Eye (tissue), 1 donor: ENCODE measurements at places on chromosomes 4 and X.

DNA sequence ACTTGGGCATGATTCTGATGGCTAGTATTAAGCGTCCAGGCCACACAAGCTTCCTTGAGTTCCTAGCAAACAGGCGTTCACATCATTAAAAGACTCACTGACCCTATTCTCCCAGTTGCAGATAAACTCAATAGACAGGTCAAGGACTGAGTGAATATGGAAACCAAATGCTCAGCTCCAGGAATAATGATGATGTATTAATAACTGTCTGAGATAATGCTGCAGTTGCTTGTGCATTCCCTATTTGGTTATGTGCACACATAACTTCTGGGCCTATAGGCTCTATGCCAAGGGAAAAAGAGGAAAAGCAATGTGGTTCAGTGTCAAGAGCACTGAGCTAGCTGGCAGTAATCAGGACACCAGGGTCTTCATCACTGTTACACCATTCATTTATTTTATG is 3.5 kb downstream of the RAB9B start:
- DNase-seq = peak; percentile 1

GRCh38 chr4:128384765-128385598 is 97.4 kb upstream of the PGRMC2 start:
- no peak for DNase-seq

DNA sequence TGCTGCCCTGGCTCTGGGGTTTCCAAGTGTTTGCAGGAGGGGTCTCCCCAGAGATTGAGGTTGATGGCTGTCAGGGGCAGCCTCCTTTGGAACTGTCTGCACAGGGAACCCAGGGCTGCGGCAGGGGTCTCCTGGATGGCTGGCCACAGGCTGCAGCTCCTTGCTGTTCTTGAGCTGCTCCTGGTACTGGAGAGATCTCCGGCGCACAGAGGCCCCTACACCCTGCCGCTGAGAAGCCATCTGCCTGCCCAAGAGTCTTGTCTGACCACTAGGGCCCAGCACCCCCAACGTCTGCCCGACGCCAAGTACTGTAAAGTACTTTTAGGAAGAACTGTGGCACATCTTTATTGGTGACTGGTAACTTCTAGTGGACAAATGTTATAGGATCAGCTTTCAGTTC is 13.5 kb downstream of the STIM2 start:
- no peak for DNase-seq

GRCh38 chr4:176302283-176303275 is 17.2 kb upstream of the SPCS3 start:
- no peak for DNase-seq

- DNase-seq = no peak
These were observed 319.1 kb downstream of the PCDH19 start for GRCh38 chrX:100090931-100091330.

- peak; percentile 22 for DNase-seq
These were observed 106.8 kb downstream of the FSTL5 start for GRCh38 chr4:162056990-162057389.

- no peak for DNase-seq
These were observed 378.6 kb upstream of the EPHA5 start for GRCh38 chr4:66048861-66049260.

DNA sequence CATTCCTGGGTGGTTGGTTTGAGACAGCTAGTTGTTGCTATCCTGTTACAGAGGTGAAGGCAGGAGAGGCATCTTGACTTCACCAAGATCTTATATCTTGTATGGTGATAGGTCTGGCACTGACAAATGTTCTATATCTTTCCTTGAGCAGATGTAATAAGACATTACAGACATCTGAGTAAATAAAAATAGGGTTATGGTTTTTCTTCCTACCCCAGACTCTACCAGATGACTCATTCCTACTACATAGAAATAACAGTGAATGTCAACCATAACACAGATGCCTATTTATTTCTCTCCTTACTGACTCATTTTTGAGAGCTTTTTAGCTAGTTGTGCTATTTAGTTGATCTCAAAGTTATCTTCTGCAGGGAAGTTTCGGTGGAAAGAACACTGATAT is 21.9 kb downstream of the HNRNPH2 start:
- no peak for DNase-seq

- no peak for DNase-seq
These were observed 66.9 kb upstream of the GRID2 start for GRCh38 chr4:92236877-92237276.

DNA sequence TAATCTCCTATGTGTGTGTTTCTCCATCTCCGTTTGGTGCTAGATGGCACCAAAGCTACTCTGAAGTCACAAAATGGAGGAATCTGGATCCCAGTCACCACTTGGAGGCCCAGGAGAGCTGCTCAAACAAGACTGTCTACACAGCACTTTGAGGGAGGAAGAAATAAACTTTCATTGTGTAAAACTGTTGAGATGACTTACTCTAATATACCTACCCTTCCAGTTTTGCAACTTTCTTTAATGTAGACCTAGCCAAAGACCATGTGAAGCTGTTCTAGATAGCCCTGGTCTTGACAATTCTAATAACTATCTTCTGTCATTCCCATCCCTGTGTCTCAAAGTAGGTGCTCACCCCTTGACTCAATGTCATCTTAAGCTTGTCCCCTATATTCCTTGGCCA is 52.8 kb upstream of the TAB3 start:
- DNase-seq = no peak

GRCh38 chrX:107750263-107750662 is 25.3 kb downstream of the TSC22D3 start:
- no peak for DNase-seq

- no peak for DNase-seq
These were observed 96.5 kb downstream of the SYTL5 start for GRCh38 chrX:38102875-38103274.

DNA sequence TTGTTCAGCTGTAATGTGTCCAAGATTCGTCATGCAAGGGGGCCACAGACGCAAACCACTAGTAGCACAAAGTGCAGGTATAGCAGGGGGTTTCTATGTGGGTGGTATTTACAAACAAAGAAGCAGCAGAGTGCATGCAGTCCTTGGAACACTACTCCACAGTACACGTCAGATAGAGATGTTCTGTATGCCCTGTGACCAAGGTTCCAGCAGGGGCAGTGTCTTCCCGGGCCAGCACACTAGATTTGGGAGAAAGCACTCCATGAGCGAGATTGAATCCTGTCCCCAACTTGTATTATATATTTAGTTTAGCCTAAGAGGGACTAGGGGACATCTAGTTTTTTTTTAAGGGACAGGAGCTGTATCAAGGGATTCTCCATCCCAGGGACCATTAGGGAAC is 54.4 kb upstream of the ESX1 start:
- no peak for DNase-seq

- peak; percentile 50 for DNase-seq
These were observed 54.1 kb downstream of the SRPX start for GRCh38 chrX:38166478-38167083.

- DNase-seq = no peak
These were observed 4.3 kb upstream of the MAP7D3 start for GRCh38 chrX:136255541-136255940.

DNA sequence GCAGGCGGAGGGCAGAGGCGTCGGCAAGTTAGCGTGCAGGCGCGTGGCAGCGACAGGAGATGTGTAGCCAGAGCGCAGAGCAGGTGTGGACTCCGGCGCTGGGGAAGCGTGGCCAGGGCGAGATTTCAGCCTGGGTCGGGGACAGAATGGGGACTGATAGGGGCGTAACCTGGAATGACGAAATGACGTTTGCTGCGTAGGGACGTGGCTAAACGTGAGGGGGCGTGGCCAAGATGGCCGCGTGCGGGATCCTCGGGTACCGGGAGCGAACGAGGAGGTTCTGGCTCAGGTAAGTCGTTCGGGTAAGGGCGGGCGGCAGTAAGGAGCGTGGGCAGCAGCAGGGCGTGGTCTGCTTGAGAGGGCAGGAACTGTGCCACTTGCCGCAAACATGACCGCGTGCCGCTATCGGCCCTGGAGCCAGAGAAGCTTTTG is 10.9 kb upstream of the CLTRN start:
- no peak for DNase-seq

GRCh38 chr4:77349796-77350195 is 192.8 kb downstream of the CCNG2 start:
- no peak for DNase-seq

- DNase-seq = no peak
These were observed 27.7 kb downstream of the FNIP2 start for GRCh38 chr4:158796370-158797140.
